GM23248 (cell line): ENCODE measurements at places on chromosomes 5 and 9.
A peak's percentile ranks its signal among the peaks of the same experiment; 100 is the strongest.

GRCh38 chr5:160356550-160357347 lies 13.7 kb downstream of the C1QTNF2 start:
- DNase-seq, result no peak

- DNase-seq, result peak; percentile 73
Observed at GRCh38 chr9:125663127-125663526, 43.9 kb downstream of the MAPKAP1 start.

DNA sequence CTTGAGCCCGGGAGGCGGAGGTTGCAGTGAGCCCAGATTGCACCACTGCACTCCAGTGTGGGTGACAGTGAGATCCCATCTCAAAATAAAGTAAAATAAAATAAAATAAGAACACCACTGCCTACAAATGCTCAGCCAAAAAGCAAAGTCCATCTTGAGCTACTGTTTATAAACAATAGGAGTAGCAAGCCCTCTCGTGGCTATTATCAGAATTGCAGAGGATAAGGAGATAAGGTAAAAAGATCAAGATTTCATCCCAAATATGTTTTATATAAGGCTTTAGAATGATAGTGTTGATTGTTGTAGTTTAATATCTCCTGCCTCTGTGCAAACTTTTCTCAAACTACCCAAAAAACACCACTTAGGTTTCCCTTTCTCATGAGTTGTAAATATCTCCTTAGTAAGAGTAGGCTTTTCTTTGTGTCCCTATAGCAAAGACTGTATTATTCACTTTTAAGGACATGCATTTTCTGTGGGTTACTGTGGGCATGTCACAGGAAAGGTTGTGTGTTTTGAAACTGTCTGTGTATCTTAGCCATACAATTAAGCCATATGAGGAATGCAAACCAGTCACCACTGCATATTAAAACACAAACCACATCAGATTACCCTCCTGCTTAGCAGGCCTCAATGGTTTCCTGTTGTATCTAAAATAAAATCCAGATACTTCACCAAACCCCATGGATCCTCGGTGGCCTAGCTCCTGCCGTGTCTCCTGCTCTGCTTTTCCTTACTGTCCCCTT lies 31.8 kb upstream of the CKS2 start:
- DNase-seq, result peak; percentile 78

GRCh38 chr5:154403234-154403633 lies 42.6 kb upstream of the SAP30L start:
- peak; percentile 12 for DNase-seq

- DNase-seq, result no peak
Observed at GRCh38 chr9:8232726-8233125, 433.1 kb upstream of the DMAC1 start.
